ENCODE measurements at places on chromosomes 4 and X.

DNA sequence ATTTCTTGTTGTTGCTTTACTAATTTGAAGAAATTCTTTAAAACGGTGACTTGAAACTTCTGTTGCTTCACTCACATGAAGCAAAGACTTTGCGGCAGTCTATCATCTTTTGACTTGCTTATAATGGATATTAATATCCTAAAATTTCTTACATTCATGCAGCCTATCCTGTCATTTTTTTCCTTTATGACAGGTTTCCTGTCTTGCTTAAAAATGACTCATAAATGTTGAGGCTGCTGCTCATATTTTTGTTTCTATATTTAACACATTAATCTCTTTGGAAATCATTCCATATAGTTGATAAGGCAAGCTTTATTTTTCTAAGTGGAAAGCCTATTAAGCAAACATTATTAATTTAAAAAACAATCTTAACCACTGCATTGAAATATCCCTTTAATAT lies 176.6 kb upstream of the GALNTL6 start:
- DNase-seq: no peak

- DNase-seq: peak; percentile 41
Observed at GRCh38 chr4:37827030-37827685, 672 bp downstream of the PGM2 start.

DNA sequence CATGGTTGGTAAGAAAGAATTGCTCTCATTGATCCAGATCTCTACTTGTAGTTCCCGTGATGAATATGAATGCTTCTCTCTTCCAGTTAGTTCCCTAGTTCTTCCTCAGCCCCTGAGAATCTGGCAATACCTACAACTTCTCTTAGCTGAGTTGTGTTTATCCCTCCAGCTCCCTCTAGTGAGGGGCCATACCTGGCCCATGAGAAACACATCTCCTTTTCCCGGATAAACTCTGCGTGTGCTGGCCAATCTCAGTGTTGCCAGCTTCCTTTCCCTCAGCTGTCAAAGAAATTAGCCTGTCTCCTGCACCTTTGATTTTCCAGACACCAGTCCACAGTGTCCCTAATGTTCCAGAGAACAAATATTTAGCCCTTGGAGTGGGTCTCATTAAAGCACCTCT lies 5.7 kb downstream of the CBLL2 start:
- DNase-seq: no peak

DNA sequence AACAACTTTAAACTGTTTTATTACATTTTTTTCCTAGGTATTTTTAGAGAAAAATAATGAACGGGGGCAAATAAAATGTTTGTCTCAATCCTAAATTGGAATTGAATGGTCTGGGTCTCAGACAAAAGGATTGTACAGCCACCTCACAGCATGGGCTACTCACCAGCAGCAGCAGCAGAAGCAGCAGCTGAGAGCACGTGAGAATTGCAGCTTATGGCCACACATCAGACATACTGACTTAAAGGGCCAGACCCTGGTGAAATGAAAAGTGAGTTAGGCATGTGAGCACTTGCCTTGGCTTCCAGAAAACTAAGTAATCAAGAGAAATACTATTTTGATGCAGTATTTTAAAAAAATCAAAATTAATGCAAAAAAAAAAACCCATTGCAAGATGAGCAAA lies 56.6 kb downstream of the AASDH start:
- DNase-seq: no peak

DNA sequence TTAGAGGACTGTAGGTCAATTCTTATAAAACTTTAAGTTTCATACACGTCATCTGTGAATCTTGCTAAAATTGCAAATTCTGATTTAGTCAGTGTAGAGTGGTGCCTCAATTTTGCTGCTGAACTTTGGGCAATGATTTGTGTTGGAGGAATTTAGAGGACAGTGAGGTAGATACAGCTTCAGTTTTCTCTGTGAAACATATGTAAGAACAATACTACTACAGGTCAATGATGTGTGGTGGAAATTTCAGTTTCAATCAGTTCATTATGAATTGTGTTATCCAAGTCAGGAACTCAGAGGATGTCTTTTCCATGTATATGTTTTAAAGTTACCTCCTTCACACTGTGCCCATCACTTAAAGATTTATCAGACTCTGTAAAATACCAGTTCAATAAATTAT lies 1597.8 kb upstream of the PCDH10 start:
- DNase-seq: no peak

DNA sequence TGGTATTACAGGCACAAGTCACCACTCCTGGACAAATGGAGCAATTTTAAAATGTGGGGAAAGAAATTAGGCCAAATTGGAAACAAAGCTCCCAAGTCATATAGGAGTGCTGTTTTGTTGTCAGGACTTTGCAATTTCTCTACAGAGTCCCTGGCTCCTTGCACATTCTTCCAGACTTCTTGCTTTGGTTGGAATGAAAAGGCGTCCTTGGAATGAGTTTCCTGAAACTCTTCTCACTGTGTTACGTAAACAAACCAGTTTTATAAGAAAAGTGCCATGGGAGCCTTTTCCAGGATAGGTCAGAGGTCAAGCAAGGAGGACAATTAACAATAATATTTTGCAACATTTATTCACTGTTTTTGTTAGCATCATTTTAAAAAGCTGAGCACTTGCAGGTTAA lies 32.4 kb upstream of the KIT start:
- DNase-seq: no peak

DNA sequence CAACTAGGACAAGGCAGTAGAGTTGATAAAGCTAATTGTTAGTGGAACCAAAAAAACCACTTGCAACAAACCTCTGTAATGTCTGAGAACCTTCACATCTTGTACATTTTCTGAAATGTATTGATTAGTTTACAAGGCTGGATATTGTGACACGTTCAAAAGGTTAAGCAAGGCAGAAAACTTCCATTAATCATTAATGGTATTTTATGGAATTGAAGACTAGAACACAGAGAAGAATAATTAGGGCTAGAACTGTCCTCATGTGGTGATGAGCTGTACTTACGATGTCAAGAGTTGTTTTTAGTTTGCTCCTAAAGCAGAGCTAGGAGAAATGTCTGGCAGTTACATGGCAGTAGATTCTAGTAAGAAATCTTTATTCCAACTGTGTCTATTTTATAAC lies 12.3 kb downstream of the GC start:
- no peak for DNase-seq

DNA sequence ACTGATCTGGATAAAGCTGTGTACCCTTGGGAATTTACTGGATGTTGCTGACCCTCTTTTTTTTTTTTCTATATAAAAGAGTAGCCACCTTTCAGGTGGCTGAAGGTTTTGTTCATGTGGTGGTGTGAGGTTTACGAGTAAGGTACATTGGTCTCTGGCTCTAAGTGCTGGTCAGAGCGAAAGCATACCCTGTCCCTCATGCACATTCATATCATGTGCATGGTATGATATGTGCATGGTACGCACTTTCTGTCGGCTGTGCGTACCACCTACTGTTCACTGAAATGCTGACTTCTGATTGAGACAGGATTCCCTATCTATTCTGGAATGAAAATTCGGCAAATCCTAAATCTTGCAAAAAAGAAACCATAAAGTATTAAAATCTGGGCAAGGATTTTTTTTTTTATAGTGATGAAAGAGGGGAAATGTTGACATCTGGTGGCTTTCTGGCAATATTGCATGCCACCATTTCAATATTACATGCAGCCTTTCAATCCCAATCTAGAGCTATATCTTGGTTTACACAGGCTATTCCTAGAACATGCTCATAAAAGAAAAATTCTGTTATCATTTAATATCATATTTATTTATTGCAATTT lies 32.8 kb downstream of the FAM149A start:
- DNase-seq: peak; percentile 55

Data from fibroblast of the aortic adventitia (primary cell).